ENCODE measurements at places on chromosomes 4 and X.

- no peak for DNase-seq
These were observed 226.5 kb downstream of the FBXO8 start for GRCh38 chr4:174056959-174057358.

DNA sequence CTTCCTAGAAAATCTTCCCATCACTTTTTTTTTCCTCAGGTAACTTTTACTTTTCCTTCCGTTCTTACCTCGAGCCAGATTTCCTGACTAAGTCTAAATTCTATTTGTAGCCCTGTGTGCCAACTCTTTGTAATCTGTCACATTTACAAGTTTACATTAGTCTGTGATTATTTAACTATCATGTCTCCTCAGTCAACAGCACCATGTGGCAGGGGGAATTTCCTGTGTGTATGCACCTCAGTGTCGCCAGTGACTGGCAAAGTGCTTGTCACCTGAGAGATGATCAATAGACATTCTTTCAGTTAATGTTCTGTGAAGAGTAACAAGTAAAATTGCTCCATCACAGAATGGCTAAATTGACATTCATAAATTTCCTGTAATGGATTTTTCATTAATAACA is 468.5 kb downstream of the PDGFC start:
- no peak for DNase-seq

DNA sequence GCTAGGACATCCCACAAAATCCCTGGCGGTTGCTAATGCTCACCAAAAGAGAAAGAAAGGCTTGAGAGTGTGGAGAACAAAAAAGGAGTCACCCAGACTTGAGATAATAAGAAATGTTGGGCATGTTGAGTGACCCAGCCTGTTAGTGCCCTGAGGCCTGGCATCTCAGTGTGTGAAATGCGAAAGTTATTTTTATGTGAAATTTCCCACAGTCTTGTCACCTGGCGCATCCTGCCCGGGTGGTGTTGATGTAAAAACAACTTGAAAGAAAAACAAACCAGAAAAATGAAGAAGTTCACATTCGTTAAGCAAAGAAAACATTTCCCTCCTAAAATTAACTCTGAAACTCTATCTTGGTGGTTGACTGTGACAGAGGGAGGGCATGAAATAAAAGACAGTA is 495.2 kb downstream of the MID1IP1 start:
- DNase-seq, result no peak

GRCh38 chr4:176270669-176271068 is 1.6 kb upstream of the ASB5 start:
- no peak for DNase-seq

DNA sequence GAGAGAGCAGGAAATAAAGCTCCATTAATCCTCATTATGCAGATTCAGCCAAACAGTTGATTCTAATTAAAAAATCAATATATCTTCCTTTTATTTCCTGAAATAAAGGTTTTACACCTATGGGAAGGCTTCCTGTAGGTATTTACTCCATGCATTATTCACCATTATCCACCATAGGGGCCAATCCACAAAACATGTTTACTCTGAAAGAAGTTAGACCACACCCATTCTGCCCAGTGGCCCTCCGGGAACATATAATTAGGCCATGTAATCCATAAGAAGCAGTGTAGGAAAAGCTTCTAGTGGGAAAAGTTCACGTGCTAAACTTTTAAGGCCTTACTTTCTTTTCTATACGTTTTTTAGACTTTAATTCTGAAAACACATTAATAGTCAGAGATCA is 57.7 kb downstream of the SAT1 start:
- DNase-seq, result no peak

DNA sequence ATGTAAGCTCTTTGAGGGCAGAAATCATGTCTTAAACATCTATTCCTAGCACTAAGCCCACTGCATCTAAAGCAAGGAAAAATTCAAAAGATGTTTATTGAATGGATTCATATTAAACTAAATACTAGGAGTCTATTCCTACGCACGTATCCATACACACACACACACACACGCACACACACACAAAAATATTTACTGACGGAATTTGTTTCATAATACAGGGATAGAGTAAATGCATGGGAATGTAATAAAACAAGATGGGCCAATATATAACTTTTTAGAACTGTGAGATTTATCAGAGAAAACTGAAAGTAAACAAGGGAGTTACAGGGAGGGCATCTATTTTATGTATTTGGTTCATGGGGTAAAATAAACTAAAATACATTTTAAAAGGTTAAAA is 57.6 kb downstream of the WDFY3 start:
- no peak for DNase-seq

GRCh38 chr4:20126906-20127305 is 124.8 kb upstream of the SLIT2 start:
- no peak for DNase-seq

DNA sequence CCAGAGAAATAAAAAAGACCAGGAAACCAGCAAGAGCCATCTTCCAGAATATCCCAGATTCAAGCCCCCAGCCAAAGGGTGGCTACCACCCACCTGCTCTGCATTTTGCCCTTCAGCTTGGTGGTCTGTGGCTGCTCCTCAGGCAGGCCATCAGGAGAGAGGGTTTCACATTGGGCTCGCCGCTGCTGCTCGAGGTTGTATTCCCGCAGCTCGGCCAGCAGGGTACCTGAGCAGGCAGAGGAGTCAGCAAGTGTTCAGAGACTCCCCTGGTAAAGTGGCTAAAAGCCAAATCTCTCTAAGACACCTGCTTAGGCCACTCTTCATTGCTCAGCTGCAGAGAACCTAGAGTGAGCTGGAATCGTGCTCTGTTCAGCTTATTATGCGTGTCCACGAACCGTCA is 110.8 kb upstream of the HSD17B10 start:
- no peak for DNase-seq

DNA sequence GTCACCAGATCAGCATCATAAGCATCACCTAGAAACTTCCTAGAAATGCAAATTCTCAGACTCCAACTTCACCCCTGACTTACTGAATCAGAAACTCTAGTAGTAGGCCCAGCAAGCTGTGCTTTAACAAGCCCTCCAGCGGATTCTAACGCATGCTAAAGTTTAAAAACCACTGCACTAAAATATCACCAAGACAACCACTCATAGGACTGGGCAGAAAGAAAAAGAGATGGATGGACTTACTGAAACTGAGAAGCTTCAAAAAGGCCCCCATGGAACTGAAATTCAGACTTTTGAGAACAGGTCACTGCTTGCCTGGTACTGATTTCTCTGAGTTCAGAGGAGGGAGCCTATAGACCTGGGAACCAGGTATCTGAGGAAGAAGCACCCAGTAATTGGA is 40.1 kb downstream of the FAM241A start:
- no peak for DNase-seq

DNA sequence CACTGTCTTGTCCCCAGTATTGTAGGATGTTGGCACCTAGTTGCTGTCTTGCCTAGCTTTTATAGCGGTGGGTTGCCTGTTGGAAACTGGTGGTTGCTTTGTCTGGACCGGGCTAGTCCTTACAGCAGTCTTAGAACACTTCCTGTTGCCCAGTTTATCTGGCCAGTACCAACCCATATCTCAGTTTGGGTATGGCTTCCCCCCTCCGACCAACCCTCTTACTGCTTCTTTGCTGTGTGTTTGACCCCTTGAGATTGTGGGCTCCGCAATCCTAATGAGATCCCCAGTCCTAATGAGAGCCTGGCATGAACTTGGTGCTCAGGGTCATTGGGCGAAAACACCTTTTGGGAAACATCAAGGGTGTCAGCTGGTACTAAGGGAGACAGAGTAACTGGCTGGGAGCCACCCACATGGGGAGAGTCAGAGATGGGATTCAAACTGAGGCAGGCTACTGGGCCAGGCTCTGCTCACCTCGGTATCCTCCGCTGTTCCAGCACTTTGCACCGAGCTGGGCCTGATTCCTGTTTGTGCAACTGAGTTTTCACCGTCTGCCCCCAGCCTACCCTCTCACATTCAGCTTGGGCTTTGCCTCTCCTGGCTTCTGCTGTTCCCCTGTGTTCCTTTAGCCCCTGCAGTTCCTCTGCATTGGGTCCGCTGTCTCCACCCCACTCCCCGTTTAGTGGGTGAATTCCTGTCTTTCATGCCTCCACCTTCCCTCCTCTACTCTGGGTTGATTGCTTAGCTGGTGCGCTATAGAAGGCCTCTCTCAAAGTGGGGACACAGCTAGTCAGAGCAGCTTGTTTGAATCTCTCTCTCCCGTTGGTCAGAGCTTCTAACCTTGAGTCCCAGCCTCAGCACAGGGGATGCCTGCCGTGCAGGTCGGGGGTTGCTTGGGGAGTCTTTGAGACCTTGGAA is 1.6 kb downstream of the TBC1D14 start:
- no peak for DNase-seq

DNA sequence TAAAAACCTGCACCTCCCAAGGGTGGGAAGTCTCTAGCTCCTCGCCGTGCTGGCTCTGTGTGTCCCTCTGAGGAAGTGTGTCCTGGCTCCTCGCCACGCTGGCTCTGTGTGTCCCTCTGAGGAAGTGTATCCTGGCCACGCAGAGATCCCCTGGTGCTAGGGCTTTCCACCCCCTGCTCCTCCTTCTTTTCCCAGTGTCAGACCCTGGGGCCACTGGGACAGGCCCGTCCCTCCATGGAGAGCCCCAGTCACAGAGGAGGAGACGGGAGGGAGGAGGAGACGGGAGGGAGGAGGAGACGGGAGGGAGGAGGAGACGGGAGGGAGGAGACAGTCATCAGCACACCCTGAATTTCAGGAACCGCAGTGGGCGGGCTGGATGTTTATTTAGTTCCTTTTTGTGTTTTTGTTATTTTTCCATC is 53.8 kb upstream of the HGFAC start:
- no peak for DNase-seq

DNA sequence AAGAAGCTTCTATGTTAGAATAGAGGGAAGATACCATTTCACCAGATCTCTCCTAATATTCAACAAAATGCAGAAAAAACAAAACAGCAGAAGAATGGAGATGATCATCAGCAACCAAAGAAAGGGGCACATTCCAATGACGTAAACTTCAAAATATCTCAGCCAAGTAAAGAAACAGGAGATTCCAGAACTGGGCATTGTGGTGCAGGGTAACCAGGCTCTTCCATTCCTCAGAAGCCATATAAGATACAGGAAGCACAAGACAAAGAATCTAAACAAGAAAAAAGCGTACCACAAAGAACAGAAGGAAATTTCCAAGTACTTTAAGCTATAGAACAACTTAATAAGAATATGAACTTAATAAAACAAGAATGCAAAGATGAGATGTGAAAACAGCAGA is 6.9 kb upstream of the ARMCX4 start:
- no peak for DNase-seq

GRCh38 chr4:102824398-102824797 is 3.0 kb downstream of the UBE2D3 start:
- DNase-seq, result no peak

GRCh38 chr4:76470532-76470931 is 35.5 kb downstream of the SHROOM3 start:
- no peak for DNase-seq

- no peak for DNase-seq
These were observed 4.0 kb upstream of the SLC49A3 start for GRCh38 chr4:692771-693554.

GRCh38 chr4:20393486-20394100 is 141.9 kb downstream of the SLIT2 start:
- DNase-seq, result no peak

DNA sequence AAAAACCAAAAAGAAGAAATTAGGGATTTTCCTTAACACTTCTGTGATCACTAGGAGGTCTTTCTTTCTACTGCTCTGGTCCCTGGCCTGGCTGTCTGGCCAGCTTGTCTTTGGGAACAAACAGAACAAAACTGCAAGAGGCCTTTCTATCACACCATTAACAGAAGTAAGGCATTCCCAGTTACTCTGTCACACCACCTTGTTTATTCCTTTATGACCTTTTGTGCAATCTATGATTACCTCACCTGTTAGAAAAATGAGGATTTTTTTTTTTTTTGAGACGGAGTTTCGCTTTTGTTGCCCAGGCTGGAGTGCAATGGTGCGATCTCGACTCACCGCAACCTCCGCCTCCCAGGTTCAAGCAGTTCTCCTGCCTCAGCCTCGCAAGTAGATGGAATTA is 3.0 kb downstream of the METAP1 start:
- no peak for DNase-seq

DNA sequence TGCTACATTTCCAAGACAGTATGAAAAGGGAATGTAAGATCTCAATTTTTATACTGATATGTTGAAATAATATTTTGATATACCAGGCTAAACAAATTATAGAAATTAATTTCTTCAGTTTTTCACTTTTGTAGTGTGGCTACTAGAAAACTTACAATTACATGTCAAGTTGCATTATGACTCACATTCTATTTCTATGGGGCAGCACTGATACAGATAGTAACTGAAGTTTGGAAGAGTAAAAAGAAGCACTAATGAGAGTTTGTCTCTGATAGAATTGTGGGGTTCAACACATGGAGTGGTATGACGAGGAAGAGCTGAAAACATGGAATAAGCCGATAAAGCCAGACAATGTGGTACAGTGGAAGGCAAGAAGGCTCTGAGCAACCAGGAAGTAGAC is 95.6 kb downstream of the NR3C2 start:
- DNase-seq, result no peak

DNA sequence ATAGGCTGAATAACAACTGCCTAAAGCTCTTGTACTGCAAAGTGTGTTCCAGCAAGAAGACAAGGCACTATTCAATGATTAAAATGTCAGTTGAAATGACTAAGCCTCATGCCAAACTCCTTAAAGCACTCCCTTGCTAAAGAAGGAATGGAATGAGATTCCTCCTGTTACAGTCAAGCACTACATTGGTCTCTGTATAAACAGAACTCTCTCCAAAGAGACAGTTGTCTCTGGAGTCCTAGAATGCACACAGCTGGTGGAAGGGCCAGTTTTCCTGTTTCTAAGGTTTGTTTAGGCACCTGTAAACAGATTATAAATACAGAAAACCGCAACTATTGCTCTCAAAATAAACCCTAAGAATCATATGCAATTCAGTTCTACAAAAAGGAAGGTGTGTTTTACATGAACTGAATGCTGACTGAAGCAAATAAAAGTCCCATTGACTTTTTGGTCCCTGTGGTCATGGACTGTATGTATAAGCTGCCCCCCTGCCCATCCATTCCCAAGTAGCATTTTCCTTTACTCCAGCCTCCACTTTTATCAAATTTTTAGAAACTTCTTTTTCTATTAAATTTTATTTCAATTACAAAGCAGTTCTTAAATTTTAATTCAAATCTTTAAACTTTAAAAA is 47.0 kb downstream of the FAT1 start:
- no peak for DNase-seq

- DNase-seq, result no peak
These were observed 148.1 kb downstream of the TSPAN5 start for GRCh38 chr4:98510340-98510739.

- no peak for DNase-seq
These were observed 60.4 kb upstream of the MAGEA4 start for GRCh38 chrX:151852294-151852693.

- no peak for DNase-seq
These were observed 95.9 kb upstream of the SCOC start for GRCh38 chr4:140277576-140277975.

GRCh38 chrX:63514569-63515080 is 163.5 kb upstream of the SPIN4 start:
- DNase-seq, result no peak

- peak; percentile 88 for DNase-seq
These were observed 114.5 kb downstream of the ADRA2C start for GRCh38 chr4:3880615-3881120.

- no peak for DNase-seq
These were observed 1163.2 kb downstream of the PCDH18 start for GRCh38 chr4:136369073-136369472.

- DNase-seq, result no peak
These were observed 132.8 kb upstream of the STIM2 start for GRCh38 chr4:26727844-26728243.
